ENCODE measurements at places on chromosomes 4 and X. TPM values are rescaled to one million over a fixed set of nuclear protein-coding genes. Genes with fewer than 3 reads are reported as not detected.
A peak's percentile ranks its signal among the peaks of the same experiment; 100 is the strongest.

GRCh38 chr4:11019451-11020240 is 335.1 kb upstream of the CLNK start:
- DNase-seq: no peak

GRCh38 chr4:165288226-165288625 is 39.2 kb upstream of the MSMO1 start:
- DNase-seq: no peak

- no peak for DNase-seq
Measured at GRCh38 chr4:138614398-138615142, 372.4 kb upstream of the SLC7A11 start.

GRCh38 chr4:188417181-188417580 is 277.9 kb downstream of the TRIML1 start:
- no peak for DNase-seq

DNA sequence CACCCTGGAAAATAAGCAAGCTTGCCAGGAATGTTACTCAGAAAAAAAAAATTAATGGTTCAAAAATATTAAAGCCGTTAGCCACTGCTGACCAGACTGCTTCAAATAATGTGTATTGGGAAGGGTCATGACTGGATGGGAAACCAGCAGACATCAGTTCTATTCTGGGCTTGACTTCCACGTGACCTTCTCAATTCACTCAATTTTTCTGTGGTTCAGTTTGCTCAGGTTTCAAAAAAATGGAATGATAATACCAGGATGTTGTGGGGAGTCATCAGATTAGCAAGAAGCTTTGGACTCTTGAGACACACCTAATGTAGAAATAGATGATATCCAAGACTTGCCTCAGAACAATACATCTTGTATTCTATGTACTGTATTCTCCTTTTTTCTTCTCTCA is 541.9 kb upstream of the BOD1L1 start:
- no peak for DNase-seq

- peak; percentile 38 for DNase-seq
Measured at GRCh38 chr4:83267121-83267829, 17.3 kb downstream of the COQ2 start.

The SSX7 gene
- total RNA-seq: not detected

The NKRF gene
- 5.0 TPM for total RNA-seq

The PFKFB1 gene
- not detected for total RNA-seq

- DNase-seq: no peak
Measured at GRCh38 chrX:17596061-17596460, 141.2 kb upstream of the SCML1 start.

- DNase-seq: peak; percentile 58
Measured at GRCh38 chr4:3500111-3500510, 32.1 kb downstream of the LRPAP1 start.

DNA sequence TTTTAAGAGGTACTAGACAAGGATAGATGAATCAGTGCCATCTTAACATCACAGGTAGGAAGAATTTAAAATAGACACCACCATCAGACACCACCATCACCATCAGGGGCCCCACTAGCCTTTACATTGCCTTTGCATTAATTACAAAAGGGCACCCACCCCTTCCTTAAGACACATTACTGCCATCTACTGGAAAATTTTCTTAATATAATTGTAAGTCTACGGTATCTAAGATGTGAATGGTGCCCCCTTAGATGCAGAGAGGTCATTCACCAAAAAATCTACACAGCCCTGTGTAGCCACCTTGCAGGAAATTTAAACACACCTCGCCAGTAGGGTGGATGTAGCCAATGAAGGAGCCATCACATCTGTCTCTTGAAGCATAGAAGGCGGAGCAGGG is 184.1 kb downstream of the MID1IP1 start:
- DNase-seq: no peak

The CT45A2 gene
- total RNA-seq: not detected

The NEUROG2 gene
- total RNA-seq: not detected

The F8A2 gene
- total RNA-seq: not detected

The GAGE12H gene
- total RNA-seq: not detected

GRCh38 chr4:38511702-38512101 is 152.3 kb upstream of the KLF3 start:
- DNase-seq: no peak

- DNase-seq: no peak
Measured at GRCh38 chrX:87397103-87397886, 120.3 kb upstream of the KLHL4 start.

GRCh38 chr4:142778900-142779299 is 67.2 kb downstream of the INPP4B start:
- no peak for DNase-seq

Data from right cardiac atrium (tissue), 5 donors.